ENCODE measurements at places on chromosomes 5 and 9.
A peak's percentile ranks its signal among the peaks of the same experiment; 100 is the strongest.

DNA sequence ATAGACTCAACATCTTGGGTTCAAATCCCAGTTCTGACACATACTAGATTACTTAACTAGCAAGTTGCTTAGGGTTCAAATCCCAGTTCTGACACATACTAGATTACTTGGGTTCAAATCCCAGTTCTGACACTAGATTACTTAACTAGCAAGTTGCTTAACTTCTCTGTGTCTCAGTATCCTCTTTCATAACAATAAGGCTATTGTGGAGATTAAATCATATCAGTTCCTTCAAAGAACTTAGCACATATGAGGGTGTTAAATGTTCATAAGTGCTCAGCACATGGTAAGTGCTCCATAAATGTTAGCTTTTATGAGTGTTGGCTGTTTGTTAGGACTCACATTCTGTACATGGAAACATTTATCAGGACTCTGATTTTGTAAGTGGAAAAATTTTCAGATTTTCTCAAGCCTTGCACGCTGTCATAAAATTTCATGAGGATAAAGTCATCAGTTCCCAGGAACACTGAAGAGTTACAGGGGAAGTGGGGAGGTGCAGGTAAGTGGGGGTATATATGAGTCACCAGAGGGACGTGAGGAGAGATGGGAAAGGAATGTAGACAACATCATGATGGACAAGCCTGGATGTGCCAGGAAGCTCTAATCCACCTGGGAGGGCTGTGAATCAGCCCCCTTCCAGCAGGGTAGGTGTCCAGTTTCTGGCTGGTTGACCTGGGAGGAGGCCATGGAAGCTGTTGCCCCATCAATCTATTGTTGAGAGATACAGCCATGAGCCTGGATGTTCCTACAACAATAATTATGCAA is 532.2 kb upstream of the WWC1 start:
- DNase-seq = peak; percentile 52

GRCh38 chr9:74500584-74500924 is 3.4 kb downstream of the RORB start:
- no peak for DNase-seq

DNA sequence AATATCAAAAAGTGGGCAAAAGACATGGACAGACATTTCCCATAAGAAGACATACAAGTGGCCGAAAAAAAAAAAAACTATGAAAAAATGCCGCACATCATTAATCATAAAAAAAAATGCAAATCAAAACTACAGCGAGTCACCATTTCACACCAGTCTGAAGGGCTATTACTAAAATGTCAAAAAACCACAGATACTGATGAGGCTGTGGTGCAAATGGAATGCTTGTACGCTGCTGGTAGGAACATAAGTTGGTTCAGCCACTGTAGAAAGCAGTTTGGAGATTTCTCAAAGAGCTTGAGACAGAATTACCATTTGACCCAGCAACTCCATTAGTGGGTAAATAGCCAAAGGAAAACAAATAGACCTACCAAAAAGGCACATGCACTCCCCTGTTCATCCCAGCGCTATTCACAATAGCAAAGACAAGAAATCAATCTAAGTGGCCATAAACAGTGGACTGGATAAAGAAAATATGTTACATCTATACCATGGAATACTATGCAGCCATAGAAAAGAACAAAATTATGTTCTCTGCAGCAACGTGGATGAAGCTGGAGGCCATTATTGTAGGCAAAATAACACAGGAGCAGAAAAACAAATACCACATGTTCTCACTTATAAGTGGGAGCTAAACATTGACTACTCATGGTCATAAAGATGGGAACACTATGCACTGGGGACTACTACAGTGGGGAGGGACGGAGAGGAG is 110.6 kb upstream of the BOD1 start:
- peak; percentile 21 for DNase-seq

GRCh38 chr5:115952588-115952987 is 9.7 kb upstream of the LVRN start:
- no peak for DNase-seq

- peak; percentile 81 for DNase-seq
Measured at GRCh38 chr5:95822542-95823181, at the start of gene GLRX. TSS of gene GLRX (minus strand) at chr5:95822726. CDS start at chr5:95822662, 64 bp downstream.

GRCh38 chr9:126674365-126675146 is 60.8 kb downstream of the LMX1B start:
- no peak for DNase-seq

DNA sequence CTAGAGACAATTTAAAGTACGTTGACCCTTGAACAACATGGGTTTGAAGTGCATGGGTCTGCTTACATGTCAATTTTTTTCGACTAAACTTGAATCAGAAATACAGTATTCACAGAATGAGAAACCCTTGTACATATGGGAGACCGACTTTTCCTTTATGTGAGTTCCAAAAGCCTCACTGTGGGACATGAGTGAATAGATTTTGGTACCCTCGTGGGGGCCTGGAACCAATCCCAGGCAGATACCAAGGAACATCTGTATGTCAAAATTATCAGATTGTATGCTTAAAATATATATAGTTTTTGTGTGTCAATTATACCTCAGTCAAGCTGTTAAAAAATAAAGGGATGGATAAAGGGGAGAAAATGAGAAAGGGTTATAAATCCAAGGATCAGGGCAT is 78.7 kb upstream of the MAN2A1 start:
- DNase-seq = no peak

GRCh38 chr5:81417052-81417451 is 23.1 kb upstream of the ACOT12 start:
- DNase-seq = no peak

DNA sequence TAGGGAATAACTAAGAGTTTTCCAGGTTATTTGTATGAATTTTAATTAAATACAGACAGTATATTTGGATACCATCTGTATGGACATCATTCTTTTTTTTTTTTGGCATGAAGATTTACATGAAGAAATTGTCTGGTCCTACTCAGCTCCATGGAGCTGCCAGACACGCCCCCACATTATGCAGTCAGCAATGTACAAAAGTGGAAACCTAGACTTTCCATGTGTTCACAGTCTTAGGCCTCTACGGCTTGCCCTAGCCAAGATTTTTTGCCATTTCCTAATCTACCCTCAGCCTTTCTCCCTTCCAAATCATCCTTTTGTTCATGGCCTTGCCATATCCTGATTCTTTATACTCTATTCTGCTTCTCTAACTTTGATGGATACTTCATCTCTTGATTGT is 207.1 kb downstream of the SGCD start:
- DNase-seq = no peak

DNA sequence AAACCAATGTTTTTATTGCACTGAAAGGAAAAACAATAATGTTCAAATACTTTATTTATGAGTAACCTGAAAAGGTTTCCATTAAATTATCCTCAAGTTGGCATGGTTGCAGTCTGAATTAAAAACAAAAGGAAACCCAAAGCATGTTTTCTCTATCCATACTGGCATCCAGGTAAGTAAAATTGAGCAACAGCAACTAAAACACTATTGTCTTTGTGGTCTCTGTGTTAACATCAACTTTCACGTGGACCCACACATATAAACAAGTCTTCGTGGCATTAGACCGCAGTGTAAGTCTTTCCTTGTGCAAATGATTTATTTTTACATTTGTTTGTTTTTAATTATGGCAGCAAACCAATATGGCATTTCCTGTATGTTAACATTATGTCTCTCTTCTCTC is 757.6 kb downstream of the SEMA5A start:
- no peak for DNase-seq

- peak; percentile 65 for DNase-seq
Measured at GRCh38 chr9:34603610-34604231, 8.2 kb downstream of the RPP25L start.
